Activated T-helper 1 cell treated with anti-CD3 and anti-CD28 coated beads, Interleukin-2, amount 50 U/mL, for 16 hours (primary cell): ENCODE measurements at places on chromosomes 12 and 14.
A peak's percentile ranks its signal among the peaks of the same experiment; 100 is the strongest.

- DNase-seq = no peak
Measured at GRCh38 chr12:127822809-127823411, 444.1 kb upstream of the TMEM132C start.

GRCh38 chr14:49134940-49135339 is 451.2 kb downstream of the RPS29 start:
- no peak for DNase-seq

DNA sequence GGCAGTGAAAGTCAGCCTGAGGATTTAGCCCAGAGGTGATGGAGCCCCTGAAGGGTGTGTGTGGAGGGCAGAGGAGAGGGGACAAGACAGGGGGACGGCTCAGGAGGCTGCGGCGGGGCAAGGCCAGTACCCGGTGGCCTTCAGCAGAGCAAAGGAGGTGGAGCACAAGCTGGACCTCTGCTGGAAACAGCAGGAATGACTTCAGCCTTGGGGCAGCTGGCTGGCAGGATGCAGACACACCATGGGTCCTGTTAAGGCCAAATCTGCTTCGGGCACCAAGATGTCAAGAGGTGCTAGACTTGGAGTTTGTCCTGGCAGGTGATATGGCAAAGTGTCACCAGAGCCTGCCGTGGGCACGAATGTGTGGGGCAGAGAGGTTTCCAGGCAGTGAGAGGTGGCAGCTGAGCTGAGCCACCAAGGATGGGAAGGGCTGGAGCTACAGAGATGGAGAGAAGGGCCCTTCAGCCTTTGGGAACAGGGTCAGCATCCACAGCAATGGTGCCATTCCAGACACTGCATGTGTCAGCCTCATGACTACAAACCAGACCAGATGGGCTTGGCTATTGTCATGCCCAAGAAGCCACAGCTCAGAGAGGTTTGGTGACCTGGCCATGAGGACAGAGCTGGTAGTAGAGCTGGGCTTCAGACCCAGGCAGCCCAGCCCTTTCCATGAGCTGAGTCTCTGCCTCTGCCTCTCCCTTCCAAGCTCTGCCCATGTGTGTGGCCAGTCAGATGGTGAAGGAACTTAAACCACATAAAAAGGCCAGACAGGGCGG is 91.9 kb downstream of the LGMN start:
- DNase-seq = no peak

DNA sequence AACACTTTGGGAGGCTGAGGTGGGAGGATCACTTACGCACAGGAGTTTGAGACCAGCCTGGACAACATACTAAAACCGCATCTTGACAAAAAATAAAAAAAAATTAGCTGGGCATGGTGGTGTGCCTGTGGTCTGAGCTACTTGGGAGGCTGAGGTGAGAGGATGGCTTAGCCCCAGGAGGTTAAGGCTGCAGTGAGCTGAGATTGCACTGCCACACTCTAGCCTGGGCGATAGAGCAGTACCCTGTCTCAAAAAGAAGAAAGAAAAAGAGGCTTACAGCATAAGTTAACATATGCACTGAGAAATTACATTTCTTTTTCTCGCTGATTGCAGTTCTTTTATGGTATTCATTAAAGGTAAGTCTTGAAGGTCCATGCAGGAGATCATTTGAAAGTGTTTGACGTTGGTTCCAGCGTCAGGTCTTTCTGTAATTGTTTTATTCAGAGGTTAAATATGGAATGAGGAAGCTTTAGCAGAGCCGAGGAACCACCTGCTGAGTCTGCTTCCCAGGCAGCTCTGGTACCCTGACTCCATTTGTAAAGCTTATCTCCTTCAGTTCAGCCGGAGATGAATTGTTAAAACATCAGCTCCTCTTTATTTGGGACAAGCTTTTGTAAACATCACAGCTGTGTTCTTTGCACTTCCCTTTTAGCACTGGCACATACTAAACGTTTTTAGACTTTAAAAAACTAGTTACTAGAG is 18.5 kb downstream of the SFSWAP start:
- DNase-seq = no peak

DNA sequence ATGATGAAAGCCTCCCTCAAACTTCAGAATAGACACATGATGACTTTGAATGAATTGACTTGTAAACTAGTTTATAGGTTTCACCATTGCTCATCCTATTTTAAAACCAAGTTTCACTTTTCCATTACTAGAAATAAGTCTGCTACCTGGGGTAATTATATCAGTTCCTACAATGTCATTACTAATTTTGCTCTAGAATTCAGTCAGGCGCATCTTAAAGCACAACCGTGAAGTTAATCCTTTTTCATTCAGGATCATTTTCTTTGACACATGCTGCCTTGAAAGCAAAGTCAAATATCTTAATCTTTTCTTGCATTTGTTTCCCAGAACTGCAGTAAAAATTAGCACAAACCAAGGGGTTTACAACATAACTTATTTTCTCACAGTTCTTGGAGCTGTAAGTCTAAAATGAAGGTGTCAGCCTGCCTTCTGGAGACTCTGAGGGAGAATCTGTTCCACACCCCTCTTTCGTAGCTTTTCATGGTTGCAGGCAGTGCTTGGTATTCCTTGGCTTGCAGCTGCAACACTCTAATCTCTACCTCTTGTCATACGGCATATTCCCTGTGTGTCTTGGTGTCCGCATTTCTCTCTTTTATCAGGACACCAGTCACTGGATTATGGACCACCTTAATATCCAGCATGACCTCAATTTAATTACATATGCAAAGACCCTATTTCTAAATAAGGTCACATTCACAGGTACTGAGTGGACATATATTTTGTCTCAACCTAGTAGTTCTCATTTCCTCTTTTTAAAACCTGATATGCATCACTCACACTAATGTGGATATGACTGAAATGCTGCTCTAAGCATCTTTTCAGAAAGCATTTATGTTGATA is 114.3 kb upstream of the PDZRN4 start:
- no peak for DNase-seq

DNA sequence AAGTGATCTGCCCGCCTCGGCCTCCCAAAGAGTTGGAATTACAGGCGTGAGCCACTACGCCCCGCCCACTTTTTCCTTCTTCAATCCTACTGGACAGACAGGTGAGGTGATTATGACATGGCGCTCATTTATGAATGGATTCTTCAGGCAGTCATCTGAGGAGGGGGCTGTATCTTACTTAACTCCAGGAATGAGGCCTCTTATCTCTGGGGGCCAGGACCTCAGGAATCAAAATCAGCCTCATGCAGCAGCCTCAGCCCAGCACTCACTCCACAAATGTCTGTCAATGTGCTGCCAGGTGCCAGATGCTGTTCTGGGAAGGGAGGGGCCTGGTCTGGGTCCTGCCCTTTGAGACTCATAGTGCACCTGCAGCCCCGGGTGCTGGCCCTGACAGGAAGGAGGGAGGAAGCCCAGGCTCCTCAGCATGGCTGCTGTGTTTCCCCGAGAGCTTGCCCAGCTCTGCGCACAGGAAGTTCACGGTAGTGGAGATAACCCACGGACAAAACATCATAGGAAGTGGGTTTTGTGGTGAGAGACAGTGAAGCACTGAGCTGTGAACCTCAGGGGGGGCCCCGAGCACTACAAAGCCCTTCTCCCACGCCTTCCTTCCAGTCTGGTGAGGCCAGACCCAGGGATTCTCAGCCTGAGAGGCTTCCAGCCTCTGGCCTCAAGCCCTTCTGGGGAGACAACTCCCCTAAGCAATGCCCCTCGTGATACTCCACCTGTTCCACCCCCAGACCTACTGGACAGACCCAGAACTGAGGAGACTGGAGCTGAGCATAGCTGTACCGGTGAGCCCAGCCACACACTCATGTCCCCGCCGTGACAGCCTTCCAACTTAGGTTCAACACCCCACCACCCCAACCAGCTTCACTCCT is 22.3 kb downstream of the GALNT6 start:
- DNase-seq = peak; percentile 68

DNA sequence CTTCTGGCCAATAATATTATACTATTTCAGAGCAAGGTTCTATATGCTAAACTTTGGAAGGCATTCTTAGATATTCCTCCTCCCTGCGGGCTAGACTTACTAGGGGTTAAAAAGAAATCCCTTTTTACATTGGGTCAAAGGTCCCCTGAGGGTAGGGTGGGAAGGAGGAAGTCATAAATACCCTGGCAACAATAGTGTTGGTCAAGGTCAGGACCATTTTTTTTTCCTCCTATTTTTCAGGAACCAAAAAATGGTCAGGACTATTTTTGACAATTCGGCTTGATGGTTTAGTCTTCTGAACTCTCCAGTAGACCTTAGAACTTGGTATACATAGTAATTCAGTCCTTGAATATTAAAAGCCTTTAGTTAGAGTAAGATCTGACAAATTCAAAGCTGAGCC is 4.5 kb upstream of the NANOG start:
- no peak for DNase-seq

- no peak for DNase-seq
Measured at GRCh38 chr14:77106666-77107065, 8.6 kb downstream of the CIPC start.

DNA sequence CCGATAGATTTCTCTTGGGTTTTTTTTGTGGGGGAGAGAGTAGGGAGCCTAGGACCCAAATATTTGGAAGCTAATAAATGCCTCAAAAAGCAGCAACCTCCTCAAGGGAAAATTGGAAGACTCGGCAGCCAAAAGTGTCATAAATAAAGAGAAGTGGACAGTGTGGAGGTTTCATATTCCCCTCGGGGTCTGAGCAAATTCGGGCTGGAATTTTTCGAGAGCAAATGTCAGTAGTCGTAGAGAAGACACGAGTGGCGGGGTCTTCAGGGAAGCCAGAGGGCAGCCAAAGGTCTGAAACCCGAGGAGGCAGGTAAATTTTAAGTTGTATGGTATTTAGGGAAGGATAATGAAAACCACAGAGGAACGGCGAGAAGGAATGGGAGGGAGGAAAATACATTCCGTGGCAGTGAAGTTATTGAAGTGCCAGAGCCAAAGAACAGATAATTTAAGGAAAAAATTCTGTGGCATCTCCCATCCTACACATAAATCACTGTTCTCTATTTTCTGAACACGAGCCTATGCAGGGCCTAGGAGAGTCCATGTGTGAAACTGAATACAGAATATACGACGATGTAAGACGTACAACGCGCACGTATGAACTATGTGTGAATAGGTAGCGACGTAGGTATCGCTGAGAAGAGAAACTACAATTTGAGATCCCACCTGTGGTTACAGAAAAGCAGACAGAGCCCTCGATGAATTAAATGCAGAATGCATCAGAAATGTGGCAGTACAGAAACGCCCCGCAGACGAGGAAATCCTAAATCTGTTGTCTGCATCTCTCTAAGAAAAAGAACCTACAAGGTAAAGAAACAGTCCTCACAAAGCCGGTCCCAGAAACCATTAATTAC is 12.9 kb downstream of the BCL11B start:
- DNase-seq = no peak

DNA sequence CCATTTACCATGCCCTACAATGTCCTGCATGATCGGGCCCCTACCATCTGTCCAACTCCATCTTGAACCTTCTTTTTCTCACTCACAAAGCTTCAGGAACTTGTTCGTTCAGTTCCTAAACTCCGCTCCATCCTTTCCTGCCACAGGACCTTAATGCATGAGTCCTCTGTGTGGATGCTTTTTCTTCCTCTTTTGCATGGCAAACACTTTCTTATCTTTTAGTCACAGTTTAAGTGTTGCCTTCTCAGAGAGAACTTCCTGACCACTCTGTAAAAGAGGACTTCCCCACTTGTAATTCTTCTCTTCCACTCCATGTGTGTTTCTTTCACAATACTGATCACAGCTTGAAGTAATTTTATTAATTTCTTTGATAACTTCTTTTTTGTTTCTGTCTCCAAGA is 54.4 kb upstream of the ETV6 start:
- no peak for DNase-seq

DNA sequence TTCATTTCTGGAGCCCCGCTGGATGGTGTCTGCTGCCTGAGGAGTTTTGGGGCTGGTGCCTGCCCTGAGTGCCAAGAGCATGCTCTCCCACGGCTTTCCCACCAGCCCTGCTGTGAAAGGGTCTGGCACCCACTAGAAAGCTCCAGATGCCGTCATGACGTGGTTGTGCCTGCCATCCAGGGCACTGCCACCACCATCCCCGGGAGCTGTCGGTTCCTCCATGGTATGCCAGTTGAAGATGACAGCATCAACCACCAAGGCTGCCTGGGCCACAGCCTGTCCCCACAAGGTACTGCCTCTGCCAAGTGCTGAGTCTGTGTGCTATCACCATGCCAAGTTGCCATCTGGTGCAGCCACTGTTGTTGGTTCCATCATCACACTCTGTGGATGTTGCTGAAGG is 85.9 kb downstream of the TTC8 start:
- DNase-seq = no peak

DNA sequence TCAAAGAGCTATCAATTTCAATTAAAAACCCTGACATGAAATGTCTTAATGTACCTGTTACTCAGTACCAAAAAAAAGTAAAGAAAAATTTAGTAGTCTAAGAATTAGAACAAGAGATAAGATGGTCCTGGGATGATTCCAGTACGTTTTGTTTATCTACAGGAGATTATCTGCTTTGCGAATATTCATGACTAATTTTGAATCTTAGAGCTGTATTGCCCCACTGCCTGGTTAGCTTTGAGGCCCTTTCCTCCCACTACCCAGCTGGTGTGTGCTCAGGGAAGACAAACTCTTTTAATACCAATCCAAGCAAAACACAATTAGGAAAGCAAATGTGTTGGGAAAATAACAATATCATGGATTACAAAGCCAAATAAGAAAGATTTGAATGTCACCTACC is 263.5 kb downstream of the FOXG1 start:
- DNase-seq = no peak

GRCh38 chr12:13039328-13039956 is 4.7 kb upstream of the FAM234B start:
- DNase-seq = no peak

GRCh38 chr12:51590347-51591015 is 552 bp upstream of the SCN8A start:
- DNase-seq = peak; percentile 60

DNA sequence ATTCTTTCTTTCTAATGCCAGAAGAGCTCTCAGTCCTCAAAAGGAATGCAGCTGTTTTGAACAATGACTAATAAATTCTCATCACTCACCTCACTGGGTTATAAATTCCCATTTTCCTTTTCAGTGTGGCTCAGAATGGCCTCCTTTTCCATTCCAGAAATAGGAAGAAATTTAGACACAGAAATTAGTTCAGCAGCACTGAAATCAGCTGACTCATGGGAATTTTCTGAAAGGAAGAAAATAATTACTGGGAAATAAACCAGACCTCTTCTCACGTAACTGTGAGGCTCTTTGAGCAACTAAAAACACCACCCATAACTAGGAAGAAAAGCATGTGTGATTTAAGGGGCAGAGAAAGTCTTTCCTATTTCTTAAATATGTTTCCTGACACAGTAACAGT is 23.8 kb downstream of the CD163 start:
- DNase-seq = no peak

GRCh38 chr12:96327889-96328288 is 72.3 kb downstream of the CDK17 start:
- no peak for DNase-seq

GRCh38 chr14:30848449-30849240 is 25.7 kb upstream of the COCH start:
- no peak for DNase-seq

- no peak for DNase-seq
Measured at GRCh38 chr12:60072911-60073310, 477.1 kb downstream of the SLC16A7 start.

GRCh38 chr14:26187996-26188620 is 409.7 kb downstream of the NOVA1 start:
- DNase-seq = no peak

GRCh38 chr14:41607304-41607775 is 664 bp downstream of the LRFN5 start:
- no peak for DNase-seq
